ENCODE measurements at places on chromosomes 7 and 10.

GRCh38 chr10:269440-270074 is 134.3 kb downstream of the ZMYND11 start:
- DNase-seq, result no peak

- no peak for DNase-seq
These were observed 9.4 kb downstream of the HHEX start for GRCh38 chr10:92699193-92699517.

GRCh38 chr7:15618275-15618674 is 56.5 kb upstream of the AGMO start:
- DNase-seq, result no peak

- DNase-seq, result no peak
These were observed 392.3 kb downstream of the SUGCT start for GRCh38 chr7:40526951-40527715.

GRCh38 chr7:17434841-17435692 is 136.6 kb downstream of the AHR start:
- no peak for DNase-seq

- no peak for DNase-seq
These were observed 34.8 kb downstream of the VKORC1L1 start for GRCh38 chr7:65907501-65908198.

GRCh38 chr7:44757311-44757710 is 8.7 kb downstream of the ZMIZ2 start:
- DNase-seq, result no peak

- DNase-seq, result peak; percentile 81
These were observed 33.5 kb upstream of the PRSS37 start for GRCh38 chr7:141874787-141875186.

GRCh38 chr7:140326116-140326928 is 72.0 kb downstream of the SLC37A3 start:
- peak; percentile 73 for DNase-seq

DNA sequence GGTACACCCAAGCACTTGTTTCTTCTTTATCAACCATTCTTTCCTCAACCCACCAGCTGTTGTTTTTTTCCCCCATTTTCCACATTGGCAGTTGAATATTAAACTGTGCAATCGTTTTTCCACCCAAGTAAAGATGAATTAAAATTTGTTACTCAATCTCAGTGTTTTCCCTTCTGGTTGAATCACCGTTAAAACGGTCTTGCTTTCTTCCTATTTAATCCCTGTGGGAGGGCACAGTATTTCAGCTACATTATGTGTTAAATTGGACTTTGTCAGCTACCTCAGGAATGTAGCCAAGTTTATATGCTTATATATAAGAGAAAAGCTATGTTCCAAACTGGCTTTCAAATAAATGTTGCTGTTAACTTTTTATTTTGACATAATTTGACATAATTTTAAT is 19.9 kb downstream of the SLC35G1 start:
- no peak for DNase-seq

- DNase-seq, result no peak
These were observed 12.2 kb downstream of the PDZD8 start for GRCh38 chr10:117363028-117363427.

GRCh38 chr7:11127988-11128387 is 154.3 kb downstream of the PHF14 start:
- DNase-seq, result no peak

- no peak for DNase-seq
These were observed 304.6 kb downstream of the PRPF18 start for GRCh38 chr10:13891128-13892000.

DNA sequence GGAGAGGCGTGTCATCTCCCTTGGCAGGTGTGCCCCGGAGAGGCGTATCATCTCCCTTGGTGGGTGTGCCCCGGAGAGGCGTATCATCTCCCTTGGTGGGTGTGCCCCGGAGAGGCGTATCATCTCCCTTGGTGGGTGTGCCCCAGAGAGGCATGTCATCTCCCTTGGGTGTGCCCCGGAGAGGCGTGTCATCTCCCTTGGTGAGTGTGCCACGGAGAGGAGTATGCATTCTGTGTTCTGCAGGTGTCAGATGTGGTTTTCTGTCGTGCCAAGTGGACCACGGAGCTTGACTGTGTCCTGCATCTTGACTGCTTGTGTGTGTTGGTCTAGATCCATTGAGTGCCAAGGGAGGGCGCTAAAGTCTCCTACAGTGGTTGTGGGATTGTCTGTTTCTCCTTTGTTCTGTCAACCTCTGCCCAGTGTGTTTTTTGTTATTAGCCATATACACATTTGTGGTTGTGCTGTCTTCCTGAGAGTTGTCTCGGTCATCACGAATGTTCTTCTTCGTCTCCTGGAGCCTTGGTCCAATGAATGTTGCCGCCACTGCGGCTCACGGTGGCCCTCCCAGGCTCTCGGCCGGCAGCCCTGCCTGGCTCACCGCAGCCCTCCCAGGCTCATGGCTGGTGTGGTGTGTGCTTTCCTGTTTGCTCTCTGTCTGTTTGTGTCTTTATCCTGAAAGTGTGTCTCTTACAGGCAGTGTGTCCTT is 96.8 kb downstream of the INPP5A start:
- no peak for DNase-seq

- DNase-seq, result no peak
These were observed 2.0 kb upstream of the SLC16A12 start for GRCh38 chr10:89537364-89537763.

DNA sequence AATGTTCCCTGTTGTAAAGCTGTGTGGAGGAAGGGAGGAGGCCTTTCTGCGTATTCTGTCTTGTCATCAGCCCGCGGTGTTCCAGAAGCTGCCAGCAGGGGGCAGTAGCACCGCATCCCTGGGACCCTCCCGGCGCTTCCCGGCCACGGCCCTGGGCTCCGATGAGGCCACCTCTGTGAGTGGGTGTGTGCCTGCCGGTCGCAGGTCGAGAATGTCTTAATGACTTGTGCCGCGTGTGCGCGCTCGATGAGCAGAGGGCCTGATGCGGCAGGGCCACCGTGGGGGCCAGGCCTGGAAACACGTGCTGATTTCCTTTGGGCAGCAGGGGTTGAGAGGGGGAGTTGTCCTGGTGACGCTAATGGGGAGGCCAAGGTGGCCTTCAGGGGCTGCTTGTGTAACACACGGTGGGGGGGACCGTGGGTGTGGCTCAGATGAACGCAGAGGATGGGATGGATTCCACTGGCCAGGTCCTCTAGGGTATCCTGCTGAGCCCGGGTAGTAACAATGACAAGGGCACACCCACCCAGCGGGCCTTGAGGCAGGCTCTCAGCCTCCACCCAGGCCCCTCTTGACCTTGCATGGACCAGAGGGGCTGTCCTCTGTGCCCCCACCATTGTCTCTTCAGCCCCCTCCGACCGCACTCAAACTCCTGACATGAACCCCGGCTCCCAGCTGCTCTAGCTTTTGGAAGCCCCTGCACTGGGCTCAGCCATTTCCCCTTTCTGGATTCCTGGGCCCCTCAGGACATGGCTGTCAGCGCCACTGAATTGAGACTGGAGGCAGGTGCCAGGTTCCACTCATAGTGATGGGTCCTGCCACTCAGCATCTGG is 135.9 kb upstream of the PODXL start:
- peak; percentile 15 for DNase-seq

DNA sequence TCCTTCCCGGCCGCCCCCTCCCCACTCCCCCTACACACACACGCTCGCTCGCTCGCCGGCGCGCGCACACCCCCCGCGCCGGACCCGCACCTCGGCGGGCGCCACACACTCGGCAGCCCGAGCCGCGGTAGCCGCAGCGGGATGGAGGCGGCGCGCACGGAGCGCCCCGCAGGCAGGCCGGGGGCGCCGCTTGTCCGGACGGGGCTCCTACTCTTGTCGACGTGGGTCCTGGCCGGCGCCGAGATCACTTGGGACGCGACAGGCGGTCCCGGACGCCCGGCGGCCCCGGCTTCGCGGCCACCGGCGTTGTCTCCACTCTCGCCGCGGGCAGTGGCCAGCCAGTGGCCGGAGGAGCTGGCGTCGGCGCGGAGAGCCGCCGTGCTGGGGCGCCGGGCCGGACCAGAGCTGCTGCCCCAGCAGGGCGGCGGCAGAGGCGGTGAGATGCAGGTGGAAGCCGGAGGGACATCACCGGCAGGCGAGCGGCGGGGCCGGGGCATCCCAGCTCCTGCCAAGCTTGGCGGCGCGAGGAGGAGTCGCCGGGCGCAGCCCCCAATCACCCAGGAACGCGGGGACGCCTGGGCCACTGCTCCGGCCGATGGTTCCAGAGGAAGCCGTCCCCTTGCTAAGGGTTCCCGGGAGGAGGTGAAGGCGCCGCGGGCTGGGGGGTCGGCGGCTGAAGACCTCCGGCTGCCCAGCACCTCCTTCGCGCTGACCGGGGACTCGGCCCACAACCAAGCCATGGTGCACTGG is at the start of gene SORCS3:
Gene SORCS3, plus strand, starts transcription at position 104 of the 750 bp plus-strand sequence.
- no peak for DNase-seq

DNA sequence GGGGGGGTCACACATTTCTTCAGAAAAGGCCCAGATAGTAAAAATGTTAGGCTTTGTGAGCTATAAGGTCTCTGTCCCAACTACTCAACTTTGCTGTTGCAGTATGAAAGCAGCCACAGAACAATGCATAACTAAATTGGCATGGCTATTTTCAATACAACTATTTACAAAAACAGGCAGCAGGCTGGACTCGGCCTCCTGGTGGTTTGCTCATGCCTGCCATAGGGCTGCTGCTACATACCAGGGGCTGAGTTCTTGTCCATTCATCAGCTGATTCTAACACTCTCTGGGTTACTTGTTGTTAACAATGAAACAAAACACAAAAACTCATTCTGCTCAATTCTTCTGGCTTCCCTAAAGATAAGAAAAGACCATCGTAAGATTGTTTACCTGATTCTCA is 109.4 kb upstream of the ADAM12 start:
- DNase-seq, result no peak

DNA sequence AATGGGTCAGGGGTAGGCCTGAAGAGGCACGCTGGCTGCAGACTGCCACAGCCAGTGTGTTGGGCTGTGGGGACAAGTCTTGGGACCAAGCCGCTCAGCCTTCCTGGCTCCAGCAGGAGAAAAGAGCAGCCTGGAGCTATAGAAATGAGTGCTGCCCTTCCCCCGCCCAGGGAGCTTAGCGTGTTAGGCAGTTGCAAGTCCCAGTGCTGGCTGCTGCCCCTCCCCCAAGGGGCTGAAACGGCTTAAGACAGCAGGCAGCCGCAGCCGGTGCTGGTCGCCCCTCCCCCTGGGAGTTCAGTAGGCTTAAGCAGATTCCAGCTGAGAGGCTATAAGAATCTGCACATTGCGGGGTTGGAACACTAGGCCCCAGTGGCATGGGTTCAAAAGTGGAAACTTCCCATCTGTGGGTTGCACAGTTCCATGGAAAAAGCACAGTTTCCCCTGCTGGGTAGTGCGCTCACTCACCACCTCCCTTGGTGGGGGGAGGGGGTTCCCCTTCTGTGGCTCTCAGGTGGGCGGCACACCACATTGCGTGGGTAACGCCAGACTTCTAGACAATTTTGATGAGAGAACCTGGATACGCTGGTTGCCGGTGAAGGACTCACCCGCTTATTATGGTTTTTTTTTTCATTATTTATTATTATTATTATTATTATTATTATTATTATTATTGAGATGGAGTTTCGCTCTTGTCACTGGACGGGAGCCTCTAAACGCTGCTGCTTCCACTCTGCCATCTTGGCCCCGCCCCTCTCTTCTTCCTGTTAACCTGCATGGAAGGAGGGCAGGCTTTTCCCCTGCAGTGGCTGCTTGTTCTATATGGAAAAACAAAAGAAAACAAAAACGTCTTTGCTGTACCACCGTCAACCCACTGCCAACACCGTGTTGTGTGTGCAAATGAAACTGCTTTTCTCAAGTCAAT is 151.1 kb downstream of the CXCL12 start:
- DNase-seq, result no peak

DNA sequence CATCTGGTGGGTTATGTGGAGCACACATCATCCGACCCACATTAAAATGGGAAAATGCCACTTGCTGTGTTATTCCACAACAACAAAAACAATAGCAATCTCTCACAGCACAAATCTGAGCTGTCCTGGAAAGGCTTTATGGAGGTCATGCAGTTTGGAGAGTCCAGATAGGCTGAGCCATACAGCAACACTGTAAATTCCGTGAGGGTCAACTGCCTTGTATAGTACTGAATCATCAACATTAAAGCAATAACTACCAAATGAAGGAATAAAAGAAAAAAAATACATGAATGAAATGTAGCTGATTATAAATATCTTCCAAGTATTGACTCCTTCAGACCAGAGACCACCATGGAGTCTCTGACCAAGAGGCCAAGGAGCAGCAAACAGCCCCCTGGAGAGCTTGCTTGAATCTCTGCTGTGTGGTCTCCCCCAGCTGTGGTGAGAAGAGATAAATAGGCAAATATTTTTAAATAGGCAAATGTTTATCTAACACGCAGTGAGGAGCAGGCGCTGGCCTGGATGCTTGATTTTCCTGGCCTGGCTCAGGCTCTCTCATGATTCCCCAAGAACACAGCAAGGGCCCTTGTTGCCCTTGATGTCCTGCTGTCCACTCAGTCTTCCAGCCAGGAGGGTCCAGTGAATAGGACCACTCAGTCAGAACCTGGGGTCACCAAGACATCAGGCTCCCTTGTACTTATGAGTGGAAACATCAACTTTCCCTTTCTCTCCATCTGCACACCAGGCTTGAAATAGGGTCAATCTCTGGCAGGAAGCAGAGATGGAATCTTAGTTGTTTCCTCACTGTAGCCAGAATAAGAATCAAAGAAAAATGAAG is 1021.3 kb downstream of the XPNPEP1 start:
- no peak for DNase-seq

- no peak for DNase-seq
These were observed 41.4 kb upstream of the TECTB start for GRCh38 chr10:112241651-112242341.

DNA sequence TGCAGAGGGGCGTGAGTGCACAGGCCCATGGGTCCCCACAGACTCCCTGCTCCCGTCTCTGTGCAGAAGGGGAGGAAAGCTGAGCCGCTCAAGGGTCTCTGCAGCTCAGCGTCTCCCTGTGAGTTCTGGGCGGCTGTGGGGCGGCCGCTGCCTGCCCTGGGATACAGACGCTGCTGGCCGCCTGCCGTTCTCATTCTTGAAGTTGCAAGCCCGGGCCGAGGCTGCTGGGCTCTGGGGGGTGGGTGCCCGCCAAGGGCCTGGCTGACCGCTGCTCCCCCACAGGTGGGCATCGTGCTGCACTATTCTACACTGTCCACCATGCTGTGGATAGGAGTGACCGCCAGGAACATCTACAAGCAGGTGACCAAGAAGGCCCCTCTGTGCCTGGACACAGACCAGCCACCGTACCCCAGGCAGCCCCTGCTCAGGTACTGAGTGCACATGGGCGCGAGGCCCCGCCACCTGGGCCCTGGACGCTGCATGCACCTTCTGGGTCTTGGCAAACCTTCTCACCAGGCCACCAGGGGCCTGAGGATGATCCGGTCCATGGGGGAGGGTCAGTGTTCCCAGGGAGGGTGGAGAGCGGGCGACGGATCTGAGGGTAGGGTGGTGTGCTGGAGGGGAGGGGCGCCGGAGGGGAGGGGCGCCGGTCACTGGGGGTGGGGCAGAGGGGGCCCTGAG is 14.8 kb downstream of the ADGRA1 start:
- DNase-seq, result no peak

GRCh38 chr7:81005254-81005653 is 86.4 kb upstream of the SEMA3C start:
- no peak for DNase-seq

- DNase-seq, result no peak
These were observed 234.1 kb upstream of the AGK start for GRCh38 chr7:141317033-141317585.
